ENCODE measurements at places on chromosomes 2 and 18.

- DNase-seq = peak; percentile 47
These were observed 130.6 kb downstream of the AKAIN1 start for GRCh38 chr18:5066380-5066977.

GRCh38 chr2:165762723-165763122 is 31.3 kb downstream of the GALNT3 start:
- DNase-seq = no peak

- DNase-seq = no peak
These were observed 159.6 kb upstream of the HNRNPA3 start for GRCh38 chr2:177053038-177053437.

- no peak for DNase-seq
These were observed 47.9 kb downstream of the SLC14A1 start for GRCh38 chr18:45771587-45772480.

- no peak for DNase-seq
These were observed 360.4 kb upstream of the KCNH7 start for GRCh38 chr2:163198972-163199371.

GRCh38 chr2:205041472-205042130 is 496.3 kb downstream of the PARD3B start:
- no peak for DNase-seq

DNA sequence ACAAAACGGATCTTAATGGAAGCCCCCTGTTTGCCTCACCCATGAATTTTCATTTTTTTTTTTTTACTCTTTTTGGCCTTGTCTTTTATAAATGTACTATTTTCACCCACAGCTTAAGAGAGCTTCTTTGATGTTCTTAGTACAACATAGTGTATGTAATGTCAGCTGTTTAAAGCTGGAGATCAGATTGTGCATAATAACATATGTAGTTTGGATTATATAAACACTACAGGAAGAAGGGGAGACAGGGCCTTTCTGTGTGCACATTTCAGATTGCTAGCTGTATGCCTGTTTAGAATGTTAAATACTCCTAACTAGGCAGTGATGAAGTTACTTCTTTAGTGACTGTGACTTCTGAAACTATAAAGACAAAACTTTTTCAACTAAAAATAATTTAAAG is 2.1 kb upstream of the TANC1 start:
- DNase-seq = no peak

GRCh38 chr2:153990771-153991170 is 119.0 kb downstream of the GALNT13 start:
- DNase-seq = no peak

DNA sequence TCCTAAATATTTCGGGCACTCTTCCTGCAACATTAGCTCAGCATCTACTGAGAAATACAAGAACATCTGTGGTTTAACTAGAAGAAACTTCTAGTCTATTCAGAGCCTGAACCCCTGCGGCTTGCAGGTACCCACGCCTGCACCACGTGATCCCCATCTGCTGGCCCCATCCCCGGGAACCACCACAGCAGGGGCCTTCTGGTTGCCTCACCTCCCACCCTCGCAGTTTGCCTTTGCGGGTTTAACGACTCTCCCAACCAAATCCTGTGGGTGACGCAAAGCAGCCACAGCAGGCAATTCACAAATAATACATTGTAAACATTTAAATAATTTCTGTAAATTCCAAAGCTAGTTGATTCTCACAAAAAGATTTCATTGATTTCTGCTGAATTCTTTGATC is 90.2 kb upstream of the TMEM18 start:
- DNase-seq = peak; percentile 22

GRCh38 chr2:159366538-159366937 is 80.0 kb upstream of the WDSUB1 start:
- no peak for DNase-seq

- no peak for DNase-seq
These were observed 54.5 kb upstream of the TGIF1 start for GRCh38 chr18:3395466-3395865.

Data from stimulated activated CD4-positive, alpha-beta T cell treated with anti-CD3 and anti-CD28 coated beads, Interleukin-15, amount 100 ng/mL, for 24 hours (primary cell).